ENCODE measurements at places on chromosomes 12 and 14.

- DNase-seq, result no peak
These were observed 23.5 kb downstream of the NOC4L start for GRCh38 chr12:132167611-132168310.

DNA sequence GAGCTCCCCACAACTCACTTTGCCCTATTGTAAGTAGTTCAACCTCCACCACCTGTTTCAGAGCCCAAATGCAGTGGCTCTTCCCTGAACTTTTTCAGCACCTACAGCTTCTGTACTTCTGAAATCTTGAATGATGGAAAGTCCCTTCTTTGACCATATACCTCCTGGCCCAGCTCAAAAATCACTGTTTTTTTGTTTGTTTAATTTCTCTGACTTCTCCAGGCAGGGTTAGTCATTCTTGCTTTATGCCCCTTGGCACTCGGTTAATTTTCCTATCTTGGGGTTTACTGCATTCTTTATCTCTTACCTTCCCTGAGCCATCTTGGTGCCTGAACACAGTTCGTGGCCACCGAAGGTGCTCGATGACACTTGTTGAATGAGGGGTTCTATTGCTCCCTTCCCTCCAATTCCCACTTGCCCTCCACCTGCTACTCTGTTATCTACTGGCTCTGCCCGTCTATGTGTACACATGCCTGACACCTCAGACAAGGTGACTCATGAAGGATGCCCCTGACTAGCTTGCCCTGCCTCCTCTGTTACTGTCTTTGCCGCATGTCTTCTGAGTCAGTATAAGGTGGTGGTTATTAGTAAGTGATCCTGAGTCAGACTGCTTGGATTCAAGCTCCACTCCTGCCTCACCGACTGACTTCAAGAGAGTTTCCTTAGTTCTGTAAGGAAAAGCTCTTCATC lies 4.4 kb downstream of the AMHR2 start:
- DNase-seq, result no peak

GRCh38 chr12:118513611-118514010 lies 137.3 kb downstream of the SUDS3 start:
- no peak for DNase-seq

- no peak for DNase-seq
These were observed 8.0 kb downstream of the SLC8B1 start for GRCh38 chr12:113326775-113327395.

GRCh38 chr14:90536092-90536491 lies 139.3 kb downstream of the CALM1 start:
- no peak for DNase-seq

DNA sequence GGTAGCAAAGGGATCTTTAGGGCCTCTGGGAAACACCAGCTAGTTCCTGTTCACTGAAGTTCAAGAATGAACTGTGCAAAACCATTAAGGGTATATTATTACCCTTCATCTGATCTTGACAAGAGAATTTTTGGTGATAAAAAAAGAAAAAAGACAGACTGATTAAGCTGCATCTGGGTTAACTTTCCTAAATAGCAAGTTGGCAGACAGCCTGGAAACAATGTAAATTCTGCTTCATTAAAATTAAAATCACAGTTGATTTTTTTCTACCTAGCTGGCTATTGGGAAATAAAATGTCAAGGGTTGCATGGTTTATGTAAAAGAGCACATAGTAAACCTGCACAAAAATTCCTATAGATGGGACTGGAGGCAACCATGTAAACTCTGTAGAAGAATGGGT lies 126.6 kb upstream of the PRKD1 start:
- no peak for DNase-seq

GRCh38 chr14:33505963-33506329 lies 444.9 kb downstream of the EGLN3 start:
- DNase-seq, result no peak

DNA sequence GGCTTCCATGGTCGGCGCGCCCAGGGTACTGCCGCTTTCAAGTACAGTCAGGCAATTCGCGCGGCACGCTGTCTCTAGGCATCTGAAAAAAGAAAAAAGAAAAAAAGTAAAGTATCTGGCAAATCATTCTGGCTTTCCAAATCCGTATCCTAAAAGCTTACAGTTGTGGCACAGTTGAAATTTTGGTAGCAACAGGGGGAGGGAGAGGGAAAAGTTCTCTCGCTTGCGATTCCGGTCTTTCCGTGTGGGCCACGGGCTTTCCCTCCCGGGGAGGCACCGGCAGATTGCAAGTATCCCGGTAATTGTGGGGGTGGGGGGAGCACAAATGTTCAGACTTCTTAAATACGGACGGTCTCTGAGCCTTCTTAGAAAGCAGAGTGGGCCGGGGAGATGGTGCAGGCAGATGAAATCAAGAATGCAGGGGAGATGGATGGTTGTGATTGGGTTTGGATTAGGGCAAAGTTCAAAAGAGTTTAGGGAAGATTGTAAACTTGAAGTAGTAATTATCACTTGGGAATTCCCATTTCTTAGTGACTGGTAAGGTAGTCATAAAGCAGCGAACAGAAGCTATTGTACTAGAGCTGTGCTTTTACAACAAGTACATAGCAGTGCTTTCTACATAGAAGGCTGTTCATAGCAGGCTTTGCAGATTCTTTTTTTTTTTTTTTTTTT lies 1.2 kb downstream of the SOCS2 start:
- DNase-seq, result no peak

- no peak for DNase-seq
These were observed 140.3 kb downstream of the TMEM30B start for GRCh38 chr14:61140872-61141271.

DNA sequence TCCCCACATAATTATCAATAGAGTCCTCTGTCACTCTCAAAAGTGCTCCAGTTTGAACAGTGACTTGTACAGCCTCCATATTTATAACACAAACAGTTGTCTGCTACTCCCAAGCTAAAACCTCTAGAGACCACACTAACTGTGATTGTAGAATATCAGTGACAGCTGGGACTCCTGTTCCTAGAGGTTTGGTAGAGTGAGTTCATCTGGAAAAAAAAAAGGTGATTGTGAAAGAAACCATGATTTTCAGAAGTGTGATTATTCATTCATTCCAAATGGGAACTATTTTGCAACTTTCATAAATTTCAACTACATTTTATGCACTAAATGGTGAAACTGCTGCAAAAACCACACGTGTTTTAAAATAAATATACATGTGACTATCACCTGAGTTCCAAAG lies 128.0 kb upstream of the PLXNC1 start:
- no peak for DNase-seq

GRCh38 chr12:106113446-106113823 lies 25.3 kb downstream of the NUAK1 start:
- DNase-seq, result no peak

DNA sequence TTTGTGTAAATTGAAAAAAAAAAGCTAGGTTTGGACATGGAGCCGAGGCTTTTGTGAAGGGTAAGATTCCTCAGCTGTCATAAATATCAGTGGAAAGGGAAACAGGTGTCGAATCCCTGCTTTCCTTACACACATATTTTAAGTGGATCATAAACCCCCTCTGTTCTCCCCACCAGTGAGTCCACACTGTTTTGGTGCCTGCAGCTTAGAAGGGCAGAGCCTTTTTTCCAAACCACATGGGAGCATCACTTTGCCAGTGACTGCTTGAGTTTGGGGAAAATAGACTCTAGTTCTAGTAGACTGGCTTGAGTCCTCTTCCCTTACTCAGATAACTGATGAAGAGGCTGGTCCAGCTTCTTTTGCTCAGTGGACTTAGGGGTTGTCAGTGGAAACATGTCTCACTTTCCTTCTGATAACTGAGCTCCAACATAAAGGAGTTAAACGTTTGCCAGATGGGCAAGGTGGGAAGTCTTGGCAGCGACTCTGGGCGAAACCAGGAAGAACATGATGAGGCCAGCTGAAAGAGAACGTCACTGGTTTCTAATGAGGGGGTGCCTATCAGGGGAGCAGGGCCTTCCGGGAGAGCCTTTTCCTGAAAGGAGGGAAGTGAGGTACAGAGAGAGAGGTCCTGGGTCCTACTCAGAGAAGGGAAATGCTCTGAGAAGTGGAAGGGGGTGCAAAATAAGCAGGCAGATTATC lies 168.1 kb upstream of the PARP11 start:
- no peak for DNase-seq

DNA sequence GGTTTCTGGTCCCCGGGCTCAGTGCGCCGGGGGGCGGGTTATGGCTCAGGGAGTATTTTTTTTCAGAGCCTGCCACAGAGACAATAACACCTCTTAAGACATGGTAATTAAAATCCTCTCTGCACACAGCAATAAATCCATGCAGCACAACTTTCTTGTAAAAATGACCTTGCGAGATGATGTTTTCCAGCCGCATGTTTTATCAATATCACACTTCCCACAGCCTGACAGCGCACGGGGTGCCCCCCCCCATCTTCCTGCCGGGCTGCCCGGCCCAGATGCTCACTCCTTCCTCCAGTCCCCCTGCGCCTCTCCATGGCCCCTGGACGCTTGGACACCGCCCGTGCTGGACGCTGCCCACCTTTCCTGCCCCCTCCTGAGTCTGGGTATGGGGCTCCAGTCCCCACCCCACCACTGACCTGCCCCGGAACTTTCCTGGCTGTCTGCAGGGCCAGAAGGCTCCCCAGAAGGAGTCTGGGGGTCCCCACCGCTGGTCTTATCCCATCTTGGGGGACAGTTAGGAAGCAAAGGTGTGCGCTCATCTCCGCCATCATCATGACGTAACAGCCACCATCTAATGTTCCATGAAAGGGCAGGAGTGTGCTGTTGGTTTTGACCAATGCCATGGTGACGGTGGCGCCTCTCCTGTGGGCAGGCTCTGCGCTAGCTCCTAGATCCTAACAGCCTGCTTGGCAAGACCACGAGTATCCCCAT lies 182.9 kb downstream of the KIF26A start:
- no peak for DNase-seq

DNA sequence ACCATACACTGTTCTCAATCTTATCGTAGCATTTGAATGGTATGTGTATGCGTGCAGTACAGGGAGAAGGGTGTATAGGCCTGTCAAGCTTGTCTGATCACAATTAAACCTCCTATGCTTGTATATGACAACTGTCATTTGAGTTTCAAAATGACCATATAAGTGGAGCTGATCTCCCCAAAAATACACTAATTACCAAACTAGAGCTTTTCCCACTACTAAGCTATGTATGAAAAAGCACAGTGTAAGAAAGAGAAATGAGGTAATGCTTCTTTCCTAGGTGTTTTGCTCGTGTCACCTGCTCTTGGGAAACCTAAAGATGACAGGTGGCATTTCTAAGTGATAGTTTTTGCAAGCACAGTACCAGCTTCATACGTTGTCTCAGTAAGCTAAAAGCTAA lies 1.1 kb upstream of the STK38L start:
- no peak for DNase-seq

DNA sequence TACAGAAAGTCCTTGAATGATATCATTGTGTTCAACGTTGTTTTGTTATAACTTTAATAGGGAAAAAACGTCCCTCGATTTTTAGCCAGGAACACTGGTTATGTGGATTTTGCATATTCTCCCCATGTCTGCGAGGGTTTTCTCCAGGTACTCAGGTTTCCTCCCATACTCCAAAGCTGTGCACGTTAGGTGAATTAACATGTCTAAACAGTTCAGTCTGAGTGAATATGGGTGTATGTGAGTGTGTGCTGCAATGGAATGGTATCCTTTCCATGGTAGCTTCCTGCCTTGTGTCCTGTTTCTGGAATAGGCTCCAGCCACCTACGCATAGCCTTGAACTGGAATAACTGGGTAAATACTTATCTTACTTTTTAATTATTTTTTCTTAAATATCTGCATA lies 810.8 kb upstream of the ATXN7L3B start:
- DNase-seq, result no peak

- no peak for DNase-seq
These were observed 8.7 kb upstream of the ADCK1 start for GRCh38 chr14:77791225-77791600.

- DNase-seq, result no peak
These were observed 21.0 kb downstream of the ANAPC5 start for GRCh38 chr12:121331248-121331647.

- no peak for DNase-seq
These were observed 6.4 kb downstream of the MLXIP start for GRCh38 chr12:122084857-122085405.

DNA sequence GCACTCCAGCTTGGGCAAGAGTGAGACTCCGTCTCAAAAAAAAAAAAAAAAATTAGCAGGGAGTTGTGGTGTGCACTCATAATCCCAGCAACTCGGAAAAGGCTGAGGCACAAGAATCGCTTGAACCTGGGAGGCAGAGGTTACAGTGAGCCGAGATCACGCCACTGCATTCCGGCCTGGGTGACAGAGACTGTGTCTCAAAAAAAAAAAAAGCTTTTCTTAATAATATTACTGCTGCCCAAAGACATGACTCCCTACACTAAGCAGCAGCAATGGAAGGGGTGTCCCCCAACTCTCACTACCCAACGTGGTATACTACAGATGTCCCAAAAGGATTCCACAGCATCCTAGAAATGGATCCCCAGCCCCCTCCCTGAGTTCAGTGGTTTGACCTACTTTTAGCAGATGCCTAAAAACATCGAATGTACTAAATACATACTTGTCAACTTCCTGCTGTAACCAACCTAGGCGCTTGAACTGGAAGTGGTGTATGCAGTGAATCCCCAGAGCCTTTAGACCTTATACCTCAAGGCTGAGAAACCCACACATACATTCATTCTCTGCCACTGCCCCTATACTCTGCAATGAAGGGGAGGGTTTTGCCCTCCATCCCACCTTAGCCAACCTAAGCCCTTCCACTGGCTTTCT lies 8.5 kb upstream of the FKBP11 start:
- DNase-seq, result no peak

GRCh38 chr12:79532907-79533288 lies 157.9 kb downstream of the PAWR start:
- no peak for DNase-seq

GRCh38 chr12:111012918-111013317 lies 92.5 kb upstream of the MYL2 start:
- no peak for DNase-seq

- no peak for DNase-seq
These were observed 79.0 kb downstream of the TMX1 start for GRCh38 chr14:51318813-51319597.

DNA sequence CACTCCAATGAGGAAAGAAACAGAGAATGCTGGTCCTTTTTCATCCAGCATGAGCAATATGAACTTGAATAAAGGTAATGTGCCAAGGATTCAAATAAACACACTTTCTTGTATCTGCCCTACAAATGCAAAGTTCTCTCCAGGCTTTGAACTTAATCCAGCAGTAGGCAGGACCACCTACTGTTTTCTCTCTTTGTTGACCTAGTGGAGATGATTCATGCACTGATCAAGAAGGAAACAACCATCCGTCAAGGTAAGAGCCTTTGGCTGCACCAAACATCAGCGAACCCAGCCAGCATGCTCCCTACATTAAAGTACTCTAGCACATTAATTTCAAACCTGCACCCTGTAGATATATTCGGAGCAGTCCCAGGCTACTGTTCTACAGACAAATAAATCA lies 489.3 kb downstream of the GALC start:
- no peak for DNase-seq

- DNase-seq, result no peak
These were observed 36.0 kb upstream of the SNX6 start for GRCh38 chr14:34665785-34666435.

GRCh38 chr12:124369055-124369826 lies 74.3 kb downstream of the RFLNA start:
- no peak for DNase-seq

DNA sequence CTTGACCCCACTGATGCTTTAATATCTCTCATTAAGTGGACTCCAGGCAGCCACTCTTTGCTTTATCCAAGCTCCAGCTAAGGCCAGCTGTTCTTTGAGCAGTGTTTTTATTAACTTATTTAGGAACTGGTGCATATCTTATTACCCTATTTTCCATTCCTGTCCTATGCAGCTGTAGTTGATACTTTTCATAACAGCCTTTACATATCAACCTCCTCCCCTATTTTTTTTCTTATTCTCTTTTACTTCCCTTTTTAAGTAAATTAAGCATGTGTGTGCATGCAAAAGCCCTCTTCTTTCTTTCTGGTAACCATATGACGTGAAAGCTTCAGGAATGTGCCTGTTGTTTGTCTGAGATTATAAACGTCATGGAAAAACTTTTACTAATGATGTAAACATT lies 121.2 kb downstream of the PTPRQ start:
- DNase-seq, result no peak
